ENCODE measurements at places on chromosomes 3 and 15.

DNA sequence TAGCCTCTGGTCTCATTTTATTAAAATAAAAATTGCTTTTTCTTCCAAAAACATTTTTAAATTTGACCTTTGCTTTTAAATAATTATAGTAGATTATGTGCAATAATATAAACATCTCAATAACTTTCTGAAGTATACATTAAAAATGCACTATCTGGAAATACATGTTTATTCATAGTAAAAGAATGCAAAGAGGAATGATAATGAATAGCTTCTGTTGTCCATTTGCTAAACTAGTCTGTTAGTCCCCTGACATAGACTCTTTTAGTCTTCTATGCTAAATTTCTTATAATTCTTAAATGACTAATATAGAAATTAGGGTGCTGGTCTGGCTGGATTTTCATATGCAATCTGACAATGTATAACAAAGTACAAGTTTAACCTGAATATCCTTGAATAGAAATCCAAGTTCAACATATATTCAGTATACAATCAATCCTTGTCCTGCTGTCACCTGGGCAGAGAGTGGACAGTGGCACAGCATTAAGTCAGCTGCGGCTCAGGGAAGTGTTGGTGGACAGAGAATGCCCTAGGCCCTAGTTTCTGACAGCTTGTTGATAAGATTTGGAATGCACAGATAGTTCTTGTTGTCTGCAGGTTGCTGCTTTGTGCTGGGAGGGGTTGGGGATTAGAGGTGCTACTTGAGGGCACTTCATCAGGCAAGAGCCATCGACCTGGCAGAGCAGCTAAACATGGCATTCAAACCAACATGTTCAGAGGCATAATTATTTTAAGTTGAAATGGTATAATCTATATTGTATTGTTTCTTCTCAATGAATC is 161.7 kb downstream of the MBNL1 start:
- no peak for DNase-seq

- no peak for DNase-seq
Observed at GRCh38 chr3:172138792-172139507, 99.6 kb downstream of the FNDC3B start.

DNA sequence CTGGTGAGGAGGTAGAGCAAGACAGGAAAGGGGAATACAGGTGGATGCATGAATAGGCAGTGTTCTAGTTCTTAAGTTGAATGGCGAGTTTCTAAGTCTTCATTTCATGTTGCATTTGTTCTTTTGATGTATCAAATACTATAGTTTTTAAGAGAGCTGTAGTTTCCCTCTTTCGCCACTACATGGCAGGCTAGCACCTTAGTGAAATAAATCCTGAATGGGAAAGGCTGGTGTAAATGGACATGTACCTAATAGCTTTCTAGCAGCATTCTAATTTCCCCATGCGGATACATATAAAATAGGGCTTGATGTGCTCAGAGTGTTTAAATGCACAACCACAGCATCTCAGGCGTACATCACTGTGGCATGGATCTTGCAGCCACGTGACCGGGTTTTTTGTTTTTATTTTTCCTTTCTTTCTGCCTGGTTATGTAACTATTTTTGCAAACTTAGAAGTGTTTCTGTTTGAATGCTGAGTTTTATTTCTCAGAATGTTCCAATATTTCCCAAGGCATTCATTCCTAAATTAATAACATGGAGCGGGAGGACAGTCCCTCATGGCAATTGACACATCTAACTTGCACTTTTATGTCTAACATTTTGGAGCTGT is 23.5 kb upstream of the CLN6 start:
- DNase-seq, result no peak

GRCh38 chr3:61092870-61093269 is 158.4 kb downstream of the FHIT start:
- DNase-seq, result no peak

DNA sequence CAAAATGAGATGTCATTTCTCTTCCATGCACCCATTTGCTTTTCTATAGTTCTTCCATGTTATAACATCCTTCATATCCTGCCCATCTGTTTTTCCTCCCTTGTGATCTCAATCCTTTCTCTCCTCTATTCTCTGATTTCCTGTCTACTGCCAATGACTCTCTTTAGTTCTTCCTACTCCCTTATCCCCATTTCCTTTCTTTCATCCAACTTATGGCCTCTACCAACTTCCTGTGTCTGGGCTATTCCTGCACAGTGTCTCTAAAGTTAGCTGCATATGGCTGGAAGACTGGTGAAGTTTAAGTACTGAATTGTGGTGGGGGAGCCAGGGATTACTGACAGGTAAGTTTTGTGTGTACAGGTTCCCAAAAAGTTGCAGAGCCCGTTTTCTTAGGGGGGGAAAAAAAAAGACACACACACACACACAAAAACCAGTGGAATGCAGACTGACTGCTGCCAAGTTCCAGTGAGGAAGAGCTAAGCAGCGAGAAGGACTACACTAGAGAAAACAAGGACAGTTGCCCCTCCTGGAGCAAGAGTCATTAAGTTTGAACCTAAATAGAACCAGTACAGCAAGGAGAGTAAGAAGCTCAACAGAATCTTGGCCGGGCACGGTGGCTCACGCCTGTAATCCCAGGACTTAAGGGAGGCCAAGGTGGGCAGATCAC is 28.8 kb downstream of the XRN1 start:
- DNase-seq, result no peak

DNA sequence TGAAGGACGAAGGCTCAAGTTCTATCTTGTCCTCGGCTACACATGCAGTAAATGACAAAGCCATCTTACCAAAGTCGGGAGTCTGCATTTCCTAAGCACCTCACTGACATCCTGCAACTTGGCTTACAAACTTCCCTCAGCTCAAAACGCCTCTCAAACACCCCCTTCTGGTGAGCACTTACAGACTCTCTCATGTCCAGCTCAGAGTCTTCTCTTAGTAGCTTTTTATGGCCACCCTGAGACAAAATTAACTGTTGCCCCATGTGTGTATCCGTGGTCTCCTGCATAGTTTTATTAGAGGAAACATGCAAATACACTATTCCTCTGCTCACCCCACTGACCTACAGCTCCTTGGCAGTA is 819.7 kb downstream of the FHIT start:
- no peak for DNase-seq

DNA sequence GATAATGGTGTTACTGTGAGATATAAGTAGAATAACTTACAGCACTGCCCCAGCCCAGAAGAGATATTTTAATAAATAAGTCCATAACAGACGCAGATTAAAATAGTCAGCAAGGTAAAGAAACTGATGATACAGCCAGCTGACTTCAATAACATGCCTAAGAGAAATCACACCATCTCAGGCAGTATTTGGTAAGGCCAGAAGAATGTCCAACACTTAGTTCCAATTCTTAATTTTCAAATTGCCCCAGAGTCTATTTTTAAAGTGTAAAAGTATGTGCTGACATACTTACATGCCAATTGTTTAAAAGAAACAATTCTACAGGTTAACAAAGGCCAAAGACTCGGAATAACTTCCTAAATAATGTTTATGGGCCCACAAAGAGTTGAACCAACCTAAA is 1.6 kb downstream of the GNB4 start:
- DNase-seq, result no peak

DNA sequence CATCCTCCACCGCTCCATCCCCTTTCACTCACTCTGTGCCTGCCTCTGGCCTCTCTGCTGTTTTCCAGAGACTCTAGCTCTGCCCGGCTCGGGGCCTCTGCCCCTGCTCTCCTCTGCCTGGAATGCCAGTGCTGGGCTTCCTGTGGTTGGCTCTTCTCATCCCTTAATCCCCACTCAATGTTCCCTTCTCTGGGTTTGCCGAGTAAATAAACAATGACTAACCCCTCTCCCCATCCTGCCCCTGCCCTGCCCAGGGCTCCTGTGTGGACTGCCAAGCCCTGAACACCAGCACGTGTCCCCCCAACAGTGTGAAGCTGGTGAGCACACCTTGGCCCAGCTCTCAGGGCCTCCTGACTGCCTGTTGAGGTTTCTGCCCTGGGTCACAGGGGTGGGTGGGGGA is 12.2 kb downstream of the STAB1 start:
- DNase-seq, result no peak

DNA sequence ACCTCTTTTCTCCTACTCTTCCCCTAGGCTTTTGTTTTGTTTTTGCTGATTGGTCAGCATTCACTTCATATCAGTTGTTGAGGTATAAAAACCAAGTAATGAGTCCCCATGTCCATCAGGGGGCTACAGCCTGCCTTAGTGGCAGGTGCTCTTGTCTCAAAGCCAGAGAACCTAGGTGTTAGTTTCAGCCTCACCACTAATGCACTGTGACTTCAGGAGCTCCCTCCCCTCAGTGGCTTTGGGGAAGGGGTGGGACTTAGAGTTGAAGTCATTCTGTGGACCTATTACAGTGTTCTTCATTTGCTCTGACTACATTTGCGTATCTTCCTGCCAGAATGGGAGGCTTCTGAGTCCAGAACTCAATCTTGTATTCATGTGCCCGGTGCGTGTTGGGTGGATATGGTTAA is 41.6 kb downstream of the NR2C2 start:
- DNase-seq, result no peak

GRCh38 chr3:69250014-69250413 is 127.6 kb upstream of the LMOD3 start:
- DNase-seq, result no peak

GRCh38 chr3:42780892-42781700 is 8.0 kb upstream of the CCDC13 start:
- DNase-seq, result no peak

- DNase-seq, result no peak
Observed at GRCh38 chr3:10774129-10774670, 41.8 kb upstream of the SLC6A11 start.

GRCh38 chr15:74865316-74865715 is 7.8 kb downstream of the SCAMP2 start:
- no peak for DNase-seq

DNA sequence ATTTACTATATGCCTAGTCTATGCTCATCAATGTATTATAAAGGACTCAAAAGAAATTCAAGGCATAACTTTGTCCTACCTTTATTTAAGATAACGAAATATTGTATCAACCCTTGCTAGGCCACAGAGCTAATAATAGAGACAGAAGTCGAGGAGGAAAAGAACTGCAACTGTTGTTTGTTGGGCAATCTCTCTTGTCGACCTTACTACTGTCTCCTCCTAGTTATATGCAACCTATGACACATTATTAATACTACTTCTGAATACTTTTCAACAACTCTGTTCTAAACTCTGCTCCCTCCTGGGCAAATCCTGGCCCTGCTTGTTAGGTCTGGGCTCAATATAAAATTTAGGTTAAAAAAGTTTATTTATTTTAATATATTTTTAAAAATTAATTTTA is 24.6 kb downstream of the SPPL2A start:
- no peak for DNase-seq

DNA sequence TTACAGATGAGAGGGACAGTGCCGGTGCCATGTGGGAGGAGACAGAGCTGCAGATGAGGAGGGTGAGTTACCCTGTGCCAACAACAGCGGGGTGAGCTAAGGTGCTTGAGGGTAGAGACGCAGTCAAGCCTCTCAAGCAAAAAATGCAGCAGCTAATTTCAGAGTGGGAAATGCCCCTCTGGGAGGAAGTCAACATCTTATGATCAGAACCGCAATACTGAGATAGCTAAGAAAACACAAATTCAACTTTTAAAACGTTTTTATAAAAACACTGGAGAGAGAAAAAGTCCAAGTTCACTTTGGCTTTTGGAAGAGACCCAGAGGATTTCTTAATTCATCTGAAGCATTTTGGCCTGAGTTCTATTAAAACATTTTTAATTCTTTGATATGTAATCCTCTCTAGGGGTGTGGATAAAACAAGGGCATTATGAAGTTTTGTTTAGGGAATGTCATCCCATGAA is 319.2 kb downstream of the SLC9A9 start:
- DNase-seq, result peak; percentile 35

DNA sequence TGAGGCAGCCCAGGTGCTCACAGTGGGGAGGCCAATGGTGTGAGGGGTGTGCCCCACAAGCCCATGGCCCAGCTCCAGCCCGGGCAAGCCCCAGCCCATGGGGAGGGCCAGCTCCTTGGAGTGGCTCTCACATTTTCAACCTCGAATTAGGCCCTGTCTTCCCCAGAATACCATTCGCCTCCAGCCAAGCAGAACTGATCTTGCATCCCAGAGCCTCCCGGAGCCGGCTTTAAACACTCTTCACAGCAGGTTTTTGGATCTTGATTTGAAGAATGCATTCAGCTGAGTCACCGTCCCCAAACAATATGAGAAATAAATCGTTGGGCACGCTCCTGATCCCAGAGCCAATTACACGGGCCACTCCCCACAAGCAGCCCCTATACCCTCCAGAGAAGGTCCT is 23.7 kb downstream of the TPRA1 start:
- no peak for DNase-seq

GRCh38 chr15:48866141-48866563 is 11.8 kb upstream of the EID1 start:
- DNase-seq, result no peak

GRCh38 chr3:41881233-41881821 is 80.6 kb downstream of the ULK4 start:
- no peak for DNase-seq

GRCh38 chr3:60585918-60586317 is 665.3 kb downstream of the FHIT start:
- no peak for DNase-seq

DNA sequence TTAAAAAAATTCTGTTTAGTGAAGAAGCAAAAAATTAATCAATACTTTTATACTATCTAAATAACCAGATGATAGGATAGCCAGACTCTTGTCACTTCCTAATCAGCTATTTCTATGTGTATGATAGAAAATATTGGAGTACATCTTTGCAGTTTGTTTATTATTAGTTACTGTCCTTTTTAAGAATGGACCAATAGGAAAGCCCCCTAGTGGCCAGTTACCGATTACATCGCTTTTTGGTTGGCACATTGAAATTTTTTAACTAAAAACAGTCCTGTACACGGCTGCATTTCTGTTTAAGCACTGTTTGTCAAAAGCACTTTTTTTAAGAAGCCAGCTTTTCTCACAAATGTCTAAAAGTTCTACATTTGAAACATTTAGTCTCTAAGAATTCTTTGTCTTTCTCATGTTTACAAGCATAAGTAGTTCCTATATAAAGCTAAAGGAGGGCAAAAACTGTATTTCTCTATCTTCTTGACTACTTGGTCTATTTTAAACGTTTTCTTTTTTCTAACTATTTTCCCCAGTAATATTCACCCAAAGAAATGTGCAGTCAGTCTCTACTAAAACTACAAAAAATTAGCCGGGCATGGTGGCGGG is 253.2 kb upstream of the LRTM1 start:
- DNase-seq, result no peak

DNA sequence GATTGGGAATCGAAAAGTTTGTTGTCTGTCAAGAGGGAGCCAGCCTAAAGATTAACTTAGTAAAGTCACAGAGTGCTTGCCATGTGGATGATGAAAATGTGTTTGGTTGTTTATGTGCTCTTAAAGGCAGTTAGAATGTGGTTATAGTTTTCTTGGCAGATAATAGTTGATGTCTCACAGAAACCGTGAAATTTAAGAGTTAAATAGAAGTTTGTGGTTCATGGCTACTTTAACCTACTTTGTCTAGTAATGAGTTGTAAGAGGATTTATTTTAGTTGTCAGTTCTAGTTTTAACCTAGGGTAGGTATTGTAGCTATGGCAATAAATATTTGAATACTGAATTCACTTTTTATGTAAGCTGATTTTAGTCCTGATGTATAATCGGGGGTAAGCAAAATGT is 36.4 kb upstream of the EIF3J start:
- DNase-seq, result no peak
